ENCODE measurements at places on chromosomes 7 and 10.

- DNase-seq, result peak; percentile 70
Observed at GRCh38 chr10:80204677-80205476, 460 bp downstream of the ANXA11 start.

GRCh38 chr10:117550076-117550475 lies 7.5 kb downstream of the EMX2 start:
- no peak for DNase-seq

DNA sequence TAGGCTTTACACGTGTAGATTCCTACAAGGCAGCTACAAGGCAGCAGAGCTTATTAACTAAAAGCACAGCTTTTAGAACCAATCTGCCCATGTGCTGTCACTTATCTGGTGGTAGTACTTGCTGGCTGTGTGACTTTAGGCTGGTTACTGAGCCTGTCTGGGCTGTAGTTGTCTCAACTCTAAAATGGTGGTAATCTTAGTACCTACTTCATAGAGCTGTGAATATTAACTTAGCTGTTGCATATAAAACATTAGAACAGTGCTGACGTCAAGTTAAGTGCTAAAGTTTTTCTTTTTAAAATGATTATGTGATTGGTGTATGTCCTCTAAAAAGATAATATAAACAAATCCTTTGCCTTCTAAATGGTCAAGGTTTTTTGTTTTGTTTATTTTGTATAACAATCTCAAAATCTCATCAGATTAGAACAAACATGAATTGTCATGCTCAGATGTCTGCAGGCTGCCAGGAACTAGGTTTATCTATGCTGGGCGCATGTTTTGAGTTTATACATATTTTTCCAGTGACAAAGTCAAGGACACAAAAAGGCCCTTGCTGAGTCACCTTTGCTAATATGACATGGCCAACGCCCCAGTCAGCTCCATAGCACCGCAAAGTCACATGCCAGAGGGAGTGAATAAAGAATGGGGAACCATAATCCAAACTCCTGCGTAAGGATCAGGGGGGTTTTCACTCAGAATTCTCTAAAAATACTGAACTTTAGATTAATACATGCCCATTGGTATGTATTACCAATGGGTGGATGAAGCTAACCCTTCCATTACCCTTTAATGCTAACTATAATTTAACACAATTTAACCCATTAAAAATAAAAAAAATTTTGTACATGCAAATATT lies 39.8 kb upstream of the ARL4A start:
- DNase-seq, result no peak

- DNase-seq, result no peak
Observed at GRCh38 chr7:51121036-51121790, 195.4 kb downstream of the COBL start.

- DNase-seq, result no peak
Observed at GRCh38 chr7:117688126-117688525, 185.1 kb downstream of the CTTNBP2 start.

GRCh38 chr10:58778966-58779365 lies 266.3 kb downstream of the BICC1 start:
- DNase-seq, result no peak

- no peak for DNase-seq
Observed at GRCh38 chr10:6716516-6716915, 136.4 kb upstream of the PRKCQ start.

- no peak for DNase-seq
Observed at GRCh38 chr7:24769014-24769830, 12.0 kb upstream of the GSDME start.

- DNase-seq, result no peak
Observed at GRCh38 chr10:33876584-33877400, 542.3 kb upstream of the NRP1 start.

DNA sequence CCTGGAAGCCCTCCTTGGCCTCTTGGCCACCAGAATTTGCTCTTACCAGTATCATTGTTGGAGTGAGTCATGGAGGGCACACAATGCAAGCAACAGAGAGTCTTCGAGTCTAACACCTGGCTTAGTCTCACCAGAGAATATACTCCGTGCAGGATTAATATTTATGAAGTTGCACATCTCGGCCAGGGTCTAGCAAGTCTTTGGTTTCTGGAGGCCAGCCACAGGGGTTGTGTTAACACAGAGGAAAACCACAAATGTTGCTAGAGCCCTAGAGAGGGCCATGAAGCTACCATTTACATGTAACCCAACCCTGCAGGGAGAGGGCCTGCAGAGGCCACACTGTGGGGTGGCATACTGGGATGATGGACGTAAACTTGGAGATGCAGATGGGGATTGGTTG lies 71.8 kb downstream of the MTPN start:
- no peak for DNase-seq

DNA sequence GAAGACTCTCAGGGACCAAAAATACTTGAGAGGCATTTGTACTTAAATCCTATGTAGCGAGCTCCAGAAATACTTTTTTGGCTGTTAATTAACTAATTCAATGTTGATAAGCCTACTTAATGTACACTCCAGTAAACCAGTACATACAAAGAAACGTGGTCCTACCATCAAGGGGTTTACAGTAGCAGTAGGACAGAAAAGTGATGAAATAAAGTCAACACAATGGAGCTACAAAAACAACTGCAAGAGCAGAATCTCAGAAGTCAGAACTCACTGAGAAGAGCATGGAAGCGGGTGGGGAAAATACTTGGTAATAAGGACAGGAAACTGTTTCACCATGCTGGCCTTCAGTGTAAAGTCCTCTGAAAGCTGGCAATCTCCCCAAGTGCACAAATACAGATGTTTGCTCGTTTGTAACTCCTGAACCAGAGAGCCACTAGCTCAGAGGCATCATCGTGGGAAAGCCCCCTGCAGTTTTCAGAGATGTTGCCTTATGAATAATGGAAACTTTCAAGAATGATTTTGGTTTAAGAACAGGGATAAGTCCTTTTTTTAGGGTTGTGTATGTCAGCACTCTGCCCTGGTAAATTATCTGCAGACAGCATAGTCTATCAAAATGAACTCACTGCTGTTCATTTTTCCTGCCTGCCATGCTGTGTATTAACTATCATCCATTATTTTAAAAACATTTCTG lies 233.2 kb downstream of the SORCS1 start:
- DNase-seq, result no peak

- no peak for DNase-seq
Observed at GRCh38 chr10:75034131-75034512, 77.3 kb upstream of the SAMD8 start.

- DNase-seq, result no peak
Observed at GRCh38 chr10:87090779-87091178, 3.9 kb downstream of the GLUD1 start.

GRCh38 chr7:45573661-45574415 lies at the start of gene ADCY1:
Gene ADCY1 (plus strand): TSS chr7:45574368. CDS start chr7:45574544, 176 bp downstream.
- DNase-seq, result no peak

DNA sequence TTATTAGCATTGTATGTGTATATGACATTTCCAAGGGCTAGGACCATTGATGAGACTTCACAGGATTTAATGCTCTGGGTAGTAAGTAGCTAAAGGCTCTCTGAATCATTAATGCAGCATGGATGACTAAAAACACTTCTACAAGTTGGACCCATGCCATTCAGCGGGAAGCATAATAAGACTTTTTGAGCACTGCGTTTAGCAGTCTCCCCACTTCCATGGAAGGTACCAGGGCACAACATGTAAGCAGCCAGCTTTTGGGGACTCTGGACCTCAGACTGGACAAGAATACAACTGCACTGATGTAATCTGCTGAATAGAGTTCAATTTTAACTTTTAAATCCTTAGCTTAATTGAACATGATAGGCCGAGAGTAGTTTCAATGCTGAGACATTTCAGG lies 191.7 kb upstream of the IMMP2L start:
- DNase-seq, result no peak

GRCh38 chr7:118184565-118184940 lies 589 bp downstream of the LSM8 start:
- DNase-seq, result no peak

- no peak for DNase-seq
Observed at GRCh38 chr7:100572281-100572948, 1.3 kb downstream of the SAP25 start.

DNA sequence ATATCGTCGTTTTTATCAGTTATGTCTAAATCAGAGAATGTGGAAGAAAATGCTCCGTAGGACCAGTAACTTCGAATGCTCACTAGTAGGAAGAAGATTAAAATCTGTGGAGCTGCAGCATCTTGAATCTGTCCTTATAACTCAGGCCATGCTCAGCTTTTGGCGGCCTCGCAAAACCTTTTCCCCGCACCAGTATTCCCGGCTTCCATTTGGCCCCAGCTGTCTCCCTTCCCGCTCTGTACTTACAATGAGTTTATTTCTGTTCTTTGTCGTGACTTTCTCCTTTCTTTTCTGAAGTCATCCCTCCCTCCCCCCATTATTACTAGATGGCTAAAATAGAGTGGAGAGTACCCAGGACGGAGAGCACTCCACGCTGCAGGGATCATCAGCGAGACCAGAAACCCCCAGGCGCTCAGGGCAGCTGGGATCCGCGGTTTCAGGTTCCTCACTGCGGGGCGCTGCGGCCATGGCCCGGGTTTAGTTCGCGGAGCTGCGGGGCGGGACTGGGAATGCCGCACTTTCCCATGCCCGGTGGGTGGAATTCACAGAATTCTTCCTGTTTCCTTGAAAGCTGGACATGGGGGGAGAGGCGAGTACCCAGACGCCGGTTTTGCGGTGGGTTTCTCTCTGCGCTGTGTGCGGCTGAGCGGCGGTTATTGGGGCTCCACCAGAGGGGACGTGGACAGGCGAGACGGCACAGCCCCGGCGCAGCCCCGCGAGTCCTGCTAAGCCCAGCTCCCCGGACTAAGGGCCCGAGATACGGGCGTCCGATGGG lies 183.5 kb downstream of the POM121L12 start:
- DNase-seq, result peak; percentile 47

DNA sequence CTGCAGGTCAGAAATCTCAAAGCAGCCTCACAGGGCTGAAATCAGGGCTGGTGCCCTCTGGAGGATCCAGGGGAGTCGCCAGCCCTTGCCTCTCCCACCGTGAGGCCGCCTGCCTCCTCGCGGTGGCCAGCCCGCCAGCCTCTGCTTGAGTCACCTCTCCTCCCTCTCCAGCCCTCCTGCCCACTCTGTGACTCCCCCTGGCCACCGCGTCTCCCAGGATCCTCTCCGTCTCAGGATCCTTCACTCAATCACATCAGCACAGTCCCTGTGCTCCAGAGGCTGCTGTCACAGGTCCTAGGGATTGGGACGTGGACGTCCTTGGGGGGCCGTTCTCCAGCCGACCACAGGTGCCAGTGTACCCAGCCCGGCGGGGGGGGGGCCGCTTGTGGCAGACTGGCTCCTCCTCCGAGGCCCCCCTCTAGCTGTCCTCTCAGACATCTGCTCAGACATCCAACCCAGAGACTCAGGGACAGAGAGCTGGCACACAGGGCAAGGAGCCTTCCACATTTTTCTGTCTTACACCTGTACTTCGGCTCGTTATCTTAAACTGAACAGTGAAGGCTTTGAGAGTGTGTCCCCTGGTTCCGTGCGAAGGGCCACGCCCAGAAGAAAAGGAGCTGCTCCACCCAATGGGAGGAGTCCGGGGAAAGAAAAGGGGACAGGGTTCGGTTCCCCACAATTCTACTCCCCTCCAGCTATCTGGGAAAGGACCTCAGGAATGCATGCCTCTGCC lies 9.4 kb upstream of the PPP2R2D start:
- no peak for DNase-seq

DNA sequence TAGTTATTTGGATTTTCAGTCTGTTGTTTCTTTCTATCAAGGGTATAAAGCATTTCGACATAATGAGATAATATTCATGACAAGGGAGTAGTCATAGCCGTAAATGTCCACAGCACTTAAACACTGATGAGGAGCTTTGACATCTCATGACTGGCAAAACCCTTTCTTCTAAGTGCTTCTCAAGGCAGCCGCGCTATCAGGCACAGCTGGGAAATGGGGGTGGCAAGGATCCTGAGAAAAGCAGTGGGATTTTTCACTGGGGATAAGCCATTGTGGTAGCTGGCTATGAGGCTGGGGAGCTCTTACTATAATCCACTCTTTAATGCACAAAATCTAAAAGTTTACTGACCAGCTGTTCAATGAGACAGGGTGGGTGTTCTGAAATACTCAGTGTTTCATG lies 493.2 kb upstream of the KLF6 start:
- no peak for DNase-seq

- DNase-seq, result no peak
Observed at GRCh38 chr7:158204453-158204852, 383.2 kb downstream of the PTPRN2 start.

DNA sequence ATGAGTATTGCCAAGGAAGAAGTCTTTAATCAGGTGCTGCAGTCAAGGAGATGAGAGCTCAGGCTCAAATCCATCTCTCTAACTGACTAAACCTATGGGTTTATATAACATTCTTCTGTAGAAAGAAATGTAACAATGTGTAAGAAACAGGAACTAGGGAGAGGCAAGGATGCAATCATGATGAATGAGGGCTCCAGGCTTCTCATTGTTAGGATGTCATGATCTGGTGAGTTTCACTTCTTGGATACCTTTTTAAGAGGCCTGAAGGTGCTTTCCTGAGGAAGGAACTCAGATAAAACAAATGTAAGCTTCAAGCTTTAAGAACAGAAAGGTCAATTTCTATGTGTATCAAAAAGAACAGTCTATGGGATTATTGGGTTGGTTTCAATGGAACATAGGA lies 30.8 kb upstream of the SCIN start:
- no peak for DNase-seq

- DNase-seq, result no peak
Observed at GRCh38 chr10:17871036-17871435, 61.9 kb downstream of the MRC1 start.

DNA sequence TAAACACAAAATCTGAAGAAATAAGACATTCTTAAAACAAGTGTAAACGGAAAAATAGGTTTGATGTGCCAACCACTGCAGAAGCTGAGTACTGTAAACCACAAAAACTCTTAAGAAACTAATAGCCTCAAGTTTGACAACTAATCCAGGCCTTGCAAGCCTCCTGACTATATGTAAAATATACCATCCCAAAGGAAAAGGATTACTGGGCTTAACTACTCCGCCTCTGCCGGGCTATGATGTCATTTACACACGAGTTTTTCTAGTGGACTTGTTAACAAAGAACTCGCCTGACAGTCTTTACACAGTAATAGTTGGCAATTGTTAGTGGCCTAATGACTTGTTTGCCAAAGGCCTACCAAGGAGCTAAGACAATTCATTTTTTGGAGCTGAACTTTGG lies 2.1 kb downstream of the KIF5B start:
- no peak for DNase-seq

GRCh38 chr10:74612195-74612594 lies 214.2 kb upstream of the KAT6B start:
- DNase-seq, result no peak

- DNase-seq, result peak; percentile 64
Observed at GRCh38 chr10:61140765-61141392, 196.9 kb upstream of the RHOBTB1 start.

GRCh38 chr7:132871419-132871818 lies 210.5 kb downstream of the CHCHD3 start:
- no peak for DNase-seq

Data from right forelimb (tissue), 1 donor.